Left ventricle myocardium superior (tissue), 1 donor: ENCODE measurements at places on chromosomes 4 and X. TPM values are rescaled to one million over a fixed set of nuclear protein-coding genes. Genes with fewer than 3 reads are reported as not detected.

- DNase-seq: no peak
Measured at GRCh38 chr4:21921526-21922180, 26.9 kb downstream of the KCNIP4 start.

The BEX5 gene
- total RNA-seq: 0.40 TPM

DNA sequence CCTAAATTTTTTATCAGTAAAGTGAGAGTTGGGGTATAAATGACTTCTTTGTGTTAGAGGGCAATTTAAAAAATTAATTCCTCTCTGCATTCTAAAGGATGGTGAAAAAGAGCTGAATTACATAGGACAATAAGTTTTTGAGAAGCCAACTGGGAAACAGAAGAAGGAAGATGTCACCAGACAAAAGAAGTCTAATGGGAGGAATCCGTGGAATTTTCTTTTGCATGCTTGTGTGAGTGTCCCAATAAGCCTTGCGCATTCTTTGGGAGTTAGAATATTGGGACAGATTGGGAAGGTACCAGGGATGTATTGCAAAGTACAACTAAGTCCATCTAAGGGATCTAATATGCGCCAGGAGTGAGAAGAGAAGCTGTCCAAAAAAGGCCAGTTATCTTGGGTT is 35.1 kb upstream of the NR3C2 start:
- no peak for DNase-seq

DNA sequence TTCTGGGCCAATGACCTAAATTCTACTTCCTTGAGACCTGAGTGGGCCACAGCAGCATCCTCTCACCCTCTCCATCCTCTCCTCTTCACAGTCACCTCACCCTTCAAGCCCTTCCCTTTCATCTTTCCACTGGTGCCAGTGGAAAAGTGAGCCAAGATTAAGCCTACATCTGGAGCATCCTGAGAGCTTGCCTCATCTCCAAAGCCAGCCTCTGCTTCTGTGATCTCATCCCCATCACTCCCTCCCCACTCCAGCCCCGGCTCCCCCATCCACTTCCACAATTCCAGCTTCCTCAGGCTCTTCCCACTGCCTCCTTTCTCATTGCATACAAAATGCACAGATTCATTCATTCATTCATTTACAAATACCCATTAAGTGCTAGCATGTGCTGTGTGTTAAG is 10.1 kb upstream of the RASL11B start:
- no peak for DNase-seq

DNA sequence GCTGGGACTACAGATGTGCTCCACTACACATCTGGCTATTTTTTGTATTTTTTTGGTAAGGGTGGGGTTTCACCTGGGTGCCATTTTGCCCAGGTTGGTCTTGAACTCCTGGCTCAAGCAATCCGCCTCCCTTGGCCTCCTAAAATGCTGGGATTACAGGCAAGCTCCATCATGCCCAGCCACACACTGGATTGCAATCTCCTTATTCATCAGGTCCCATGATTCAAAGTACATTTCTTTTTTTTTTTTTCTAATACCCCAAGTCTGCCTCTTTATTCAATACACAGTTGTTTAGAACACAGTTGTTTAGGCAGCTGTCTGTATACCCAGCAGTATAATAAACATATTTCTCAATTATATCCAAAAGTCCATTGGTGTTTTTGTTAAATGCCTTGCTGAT is 130.3 kb upstream of the ARSJ start:
- DNase-seq: no peak

GRCh38 chr4:52241916-52242315 is 190.8 kb downstream of the SPATA18 start:
- no peak for DNase-seq

DNA sequence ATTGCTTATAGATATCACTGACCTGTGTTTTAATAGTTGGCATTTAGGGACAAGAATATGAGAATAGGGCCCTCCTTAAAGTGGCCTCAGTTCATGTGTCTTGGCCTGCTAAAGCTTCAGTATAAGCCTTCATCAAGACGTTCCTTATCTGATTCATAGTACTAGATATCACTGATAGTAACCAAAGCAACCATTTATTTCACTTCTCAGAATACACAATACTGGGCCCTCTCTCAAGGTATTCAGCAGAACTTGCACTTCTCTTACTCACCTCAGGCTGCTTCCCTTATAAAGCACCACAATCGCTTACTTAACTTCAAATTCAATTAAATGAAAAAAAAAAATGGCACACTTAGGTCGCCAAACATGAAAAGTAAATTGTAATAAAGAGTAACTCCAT is 259.4 kb upstream of the PCDH7 start:
- DNase-seq: no peak
